ENCODE measurements at places on chromosomes 2 and 18. TPM values are rescaled to one million over a fixed set of nuclear protein-coding genes. Genes with fewer than 3 reads are reported as not detected.

Gene REG1B
- not detected for polyA plus RNA-seq

Gene POTEC
- polyA plus RNA-seq, result 0.01 TPM

Gene POTEF
- 0.18 TPM for polyA plus RNA-seq

Gene SETBP1
- 0.04 TPM for polyA plus RNA-seq

Gene SP5
- 0.99 TPM for polyA plus RNA-seq

Gene KCNG2
- not detected for polyA plus RNA-seq

Gene GKN2
- polyA plus RNA-seq, result not detected

Gene FARSB
- polyA plus RNA-seq, result 54.0 TPM

Gene ABCG8
- not detected for polyA plus RNA-seq

Gene FLACC1
- 0.20 TPM for polyA plus RNA-seq

DNA sequence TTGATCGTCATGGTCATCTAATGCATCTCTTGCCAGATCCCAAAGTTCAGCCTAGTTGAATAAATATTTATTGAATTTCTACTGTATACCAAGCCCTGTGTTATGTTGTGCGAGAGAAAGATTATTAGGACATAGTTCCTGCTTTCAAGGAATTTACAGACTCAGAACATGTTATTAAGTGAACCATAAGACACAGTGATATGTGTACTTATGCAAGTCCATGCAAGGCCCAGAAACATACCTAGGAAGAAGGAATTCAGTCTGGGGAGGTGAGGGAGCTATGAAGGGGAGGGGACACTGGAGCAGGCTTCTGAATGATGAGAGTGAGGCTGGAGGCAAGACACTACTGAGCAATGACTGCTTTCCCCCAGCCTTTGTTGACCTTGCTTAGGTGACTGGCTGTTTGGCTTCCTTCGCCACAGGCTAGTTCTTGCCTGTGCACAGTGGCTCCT lies 81.4 kb downstream of the ACAA2 start:
- no peak for DNase-seq
- no peak overlapping the region for H3K27ac ChIP-seq
- H3K36me3 ChIP-seq, result no peaks in the 10 kb centered on the region
- no peak overlapping the region for H3K4me3 ChIP-seq

- no peak overlapping the region for H3K27ac ChIP-seq
- no peaks in the 10 kb centered on the region for H3K27me3 ChIP-seq
- no peak for DNase-seq
- no peak overlapping the region for H3K4me3 ChIP-seq
- H3K36me3 ChIP-seq, result no peaks in the 10 kb centered on the region
- H3K4me1 ChIP-seq, result no peaks in the 10 kb centered on the region
Measured at GRCh38 chr2:28206762-28207161, 185.9 kb upstream of the FOSL2 start.

DNA sequence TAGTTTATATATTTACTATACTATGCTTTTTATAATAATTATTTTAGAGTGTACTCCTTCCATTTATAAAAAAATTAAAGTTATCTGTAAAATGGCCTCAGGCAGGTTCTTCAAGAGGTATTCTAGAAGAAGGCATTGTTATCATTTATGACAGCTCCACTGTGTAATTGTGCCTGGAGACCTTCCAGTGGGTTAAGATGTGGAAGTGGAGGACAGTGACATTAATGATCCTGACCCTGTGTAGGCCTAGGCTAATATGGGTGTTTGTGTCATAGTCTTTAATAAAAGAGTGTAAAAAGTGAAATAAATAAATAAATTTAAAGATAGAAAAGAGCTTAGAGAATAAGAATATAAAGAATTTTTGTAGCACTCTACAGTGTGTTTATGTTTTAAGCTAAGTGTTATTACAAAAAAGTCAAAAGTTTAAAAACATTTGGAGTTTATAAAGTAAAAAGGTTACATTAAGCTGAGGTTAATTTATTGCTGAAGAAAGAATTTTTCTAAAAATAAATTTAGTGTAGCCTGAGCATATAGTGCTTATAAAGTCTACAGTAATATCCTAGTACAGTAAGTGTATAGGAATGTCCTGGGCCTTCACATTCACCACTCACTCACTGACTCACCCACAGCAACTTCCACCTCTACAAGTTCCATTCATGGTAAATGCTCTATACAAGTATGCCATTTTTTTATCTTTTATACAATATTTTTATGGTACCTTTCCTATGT lies 190.0 kb upstream of the SESTD1 start:
- no peaks in the 10 kb centered on the region for H3K27me3 ChIP-seq
- no peak for DNase-seq
- no peak overlapping the region for H3K27ac ChIP-seq
- no peaks in the 10 kb centered on the region for H3K4me1 ChIP-seq
- H3K36me3 ChIP-seq, result no peaks in the 10 kb centered on the region

DNA sequence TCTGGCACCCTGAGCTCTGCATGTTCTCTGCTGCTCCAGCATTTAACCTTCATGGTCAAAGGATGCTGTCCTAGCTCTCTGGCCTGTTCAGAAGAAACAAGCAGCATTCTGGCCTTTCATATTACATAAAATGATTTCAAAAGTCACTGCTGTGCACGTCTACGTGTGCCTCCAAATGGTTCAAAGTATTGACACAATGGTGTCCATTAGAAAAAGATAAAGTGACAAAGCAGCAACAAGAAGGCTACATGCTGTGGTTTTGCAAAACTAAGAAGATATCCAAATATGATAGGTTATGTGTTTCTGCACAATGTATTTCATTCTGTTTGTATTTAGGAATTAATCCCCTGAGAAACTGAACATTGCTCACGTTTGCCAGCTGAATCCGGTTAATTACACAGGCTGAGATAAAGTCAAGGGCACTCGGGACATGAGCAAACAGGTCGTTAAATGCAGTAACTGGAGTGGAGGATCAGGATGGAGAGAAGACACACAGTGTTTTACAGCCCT lies 258.5 kb downstream of the DOK6 start:
- H3K27ac ChIP-seq, result no peak overlapping the region
- H3K4me1 ChIP-seq, result no peaks in the 10 kb centered on the region
- H3K4me3 ChIP-seq, result no peak overlapping the region
- no peak for DNase-seq
- H3K36me3 ChIP-seq, result no peaks in the 10 kb centered on the region
- H3K27me3 ChIP-seq, result no peaks in the 10 kb centered on the region

DNA sequence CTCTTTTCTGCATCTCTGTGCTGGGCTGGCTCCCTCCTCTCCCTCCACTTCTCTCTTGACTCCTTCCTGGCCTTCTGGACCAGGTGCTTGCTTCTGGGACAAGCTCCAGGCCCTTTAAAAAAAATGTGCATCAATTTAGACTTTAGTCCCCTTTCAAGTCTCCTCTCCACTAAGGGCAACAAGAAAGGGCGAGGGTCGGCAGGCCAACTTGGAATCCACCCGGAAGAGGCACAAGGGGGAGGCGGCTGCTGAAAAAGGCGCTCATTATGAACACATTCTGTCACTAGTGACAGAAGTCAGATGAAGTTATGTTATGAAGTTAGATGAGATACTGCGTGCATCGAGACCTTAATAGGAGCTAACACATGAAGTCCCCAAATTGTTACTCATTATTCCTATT lies 13.6 kb upstream of the RHOB start:
- no peaks in the 10 kb centered on the region for H3K36me3 ChIP-seq
- no peak overlapping the region for H3K4me3 ChIP-seq
- no peak for DNase-seq
- no peak overlapping the region for H3K27ac ChIP-seq

GRCh38 chr2:41698678-41699422 lies 349.0 kb upstream of the PKDCC start:
- no peak overlapping the region for H3K27ac ChIP-seq
- H3K36me3 ChIP-seq, result no peaks in the 10 kb centered on the region
- H3K4me1 ChIP-seq, result no peaks in the 10 kb centered on the region
- no peaks in the 10 kb centered on the region for H3K27me3 ChIP-seq

DNA sequence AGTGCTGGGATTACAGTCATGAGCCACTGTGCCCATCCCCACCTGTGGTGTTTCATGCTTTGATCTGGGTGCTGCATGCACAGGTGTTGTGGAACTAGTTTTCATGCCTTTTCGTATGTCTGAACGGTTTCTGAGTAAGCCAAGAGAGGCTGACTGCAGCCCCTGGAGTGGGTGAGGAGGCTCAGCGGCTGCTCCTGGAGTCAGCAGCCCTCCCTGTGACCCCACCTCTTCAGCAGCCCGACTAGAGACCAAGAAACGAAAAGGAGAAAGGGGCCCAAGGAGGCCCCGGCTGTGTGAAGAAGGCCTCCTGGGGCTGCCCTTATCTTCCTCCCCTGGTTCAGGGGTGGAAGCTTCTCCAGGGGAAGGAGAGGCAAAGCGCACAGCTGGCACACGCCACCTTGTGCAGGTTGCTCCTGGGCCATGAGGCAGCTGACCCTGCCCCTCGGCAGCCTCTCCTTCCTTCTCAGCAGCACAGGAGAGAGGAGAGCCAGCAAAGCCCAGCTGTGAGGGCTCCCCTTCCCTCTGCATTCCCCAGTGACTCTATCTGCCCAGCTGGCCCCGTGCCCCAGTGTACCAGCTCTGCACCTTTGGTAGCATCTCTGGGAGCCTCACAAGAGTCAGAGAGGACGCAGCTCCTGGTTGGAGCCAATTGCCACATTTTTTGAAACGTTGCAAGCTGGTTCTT lies 182.5 kb upstream of the HS6ST1 start:
- peaks cover 5% of the 10 kb centered on the region for H3K27me3 ChIP-seq
- H3K36me3 ChIP-seq, result no peaks in the 10 kb centered on the region
- H3K27ac ChIP-seq, result no peak overlapping the region
- H3K4me3 ChIP-seq, result no peak overlapping the region

- no peak within 1 kb of the TSS for H3K4me3 ChIP-seq
- H3K4me1 ChIP-seq, result peaks cover 15% of the 10 kb centered on the region
- no peak for DNase-seq
- H3K27ac ChIP-seq, result no peak within 1 kb of the TSS
Measured at GRCh38 chr2:218880102-218880858, at the start of gene WNT10A. Gene WNT10A (plus strand): TSS chr2:218880852. CDS start chr2:218880996, 144 bp downstream.

- H3K4me3 ChIP-seq, result no peak overlapping the region
- no peaks in the 10 kb centered on the region for H3K27me3 ChIP-seq
- H3K36me3 ChIP-seq, result no peaks in the 10 kb centered on the region
- H3K27ac ChIP-seq, result no peak overlapping the region
- peaks cover 3% of the 10 kb centered on the region for H3K4me1 ChIP-seq
- no peak for DNase-seq
Measured at GRCh38 chr2:85978883-85979780, 90.3 kb upstream of the ST3GAL5 start.

- DNase-seq, result no peak
- no peak overlapping the region for H3K4me3 ChIP-seq
- no peak overlapping the region for H3K27ac ChIP-seq
- H3K4me1 ChIP-seq, result no peaks in the 10 kb centered on the region
Measured at GRCh38 chr2:120547662-120548061, 188.0 kb upstream of the GLI2 start.

- no peak for DNase-seq
- peaks cover 4% of the 10 kb centered on the region for H3K4me1 ChIP-seq
- H3K36me3 ChIP-seq, result no peaks in the 10 kb centered on the region
- no peak overlapping the region for H3K4me3 ChIP-seq
Measured at GRCh38 chr2:224594840-224595239, 9.7 kb upstream of the CUL3 start.

DNA sequence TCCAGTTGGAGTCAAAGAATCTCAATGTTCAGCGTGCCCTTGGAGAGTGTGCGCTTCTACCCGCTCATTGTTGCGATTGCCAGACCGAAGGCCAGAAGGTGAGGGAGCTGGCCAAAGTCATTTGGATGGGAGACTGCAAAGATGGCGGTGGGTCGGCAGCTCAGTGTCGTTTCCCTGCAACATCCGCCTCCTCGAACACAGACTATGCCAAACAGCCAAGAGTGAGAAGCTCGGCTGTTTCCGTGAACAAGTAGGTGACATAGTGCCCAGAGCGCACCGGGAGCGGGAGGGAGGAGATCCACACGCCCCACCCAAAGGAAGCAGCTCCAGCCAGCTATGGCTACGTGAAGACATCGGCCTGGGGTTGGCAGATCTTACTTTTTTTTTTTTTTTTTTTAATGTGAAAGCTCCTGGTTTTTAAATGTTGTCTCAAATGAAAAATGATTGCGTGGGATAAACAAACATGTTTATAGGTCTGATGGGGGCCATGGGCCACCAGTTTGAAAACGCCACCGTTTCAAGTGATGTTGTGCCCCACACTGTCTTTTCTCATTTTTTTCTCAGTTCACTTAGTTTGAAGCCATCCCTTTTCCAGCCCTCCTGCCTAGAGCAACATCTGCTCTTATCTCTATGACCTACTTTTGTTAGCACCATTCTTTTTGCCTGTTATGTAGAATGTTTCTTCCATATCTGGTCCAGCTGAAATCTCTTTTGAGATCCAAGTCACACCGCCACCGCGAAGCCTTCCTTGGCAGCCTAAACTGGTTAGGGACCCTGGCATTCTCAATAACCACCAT lies 682.4 kb downstream of the RNF144A start:
- no peaks in the 10 kb centered on the region for H3K36me3 ChIP-seq
- DNase-seq, result no peak
- no peaks in the 10 kb centered on the region for H3K4me1 ChIP-seq
- no peaks in the 10 kb centered on the region for H3K27me3 ChIP-seq

DNA sequence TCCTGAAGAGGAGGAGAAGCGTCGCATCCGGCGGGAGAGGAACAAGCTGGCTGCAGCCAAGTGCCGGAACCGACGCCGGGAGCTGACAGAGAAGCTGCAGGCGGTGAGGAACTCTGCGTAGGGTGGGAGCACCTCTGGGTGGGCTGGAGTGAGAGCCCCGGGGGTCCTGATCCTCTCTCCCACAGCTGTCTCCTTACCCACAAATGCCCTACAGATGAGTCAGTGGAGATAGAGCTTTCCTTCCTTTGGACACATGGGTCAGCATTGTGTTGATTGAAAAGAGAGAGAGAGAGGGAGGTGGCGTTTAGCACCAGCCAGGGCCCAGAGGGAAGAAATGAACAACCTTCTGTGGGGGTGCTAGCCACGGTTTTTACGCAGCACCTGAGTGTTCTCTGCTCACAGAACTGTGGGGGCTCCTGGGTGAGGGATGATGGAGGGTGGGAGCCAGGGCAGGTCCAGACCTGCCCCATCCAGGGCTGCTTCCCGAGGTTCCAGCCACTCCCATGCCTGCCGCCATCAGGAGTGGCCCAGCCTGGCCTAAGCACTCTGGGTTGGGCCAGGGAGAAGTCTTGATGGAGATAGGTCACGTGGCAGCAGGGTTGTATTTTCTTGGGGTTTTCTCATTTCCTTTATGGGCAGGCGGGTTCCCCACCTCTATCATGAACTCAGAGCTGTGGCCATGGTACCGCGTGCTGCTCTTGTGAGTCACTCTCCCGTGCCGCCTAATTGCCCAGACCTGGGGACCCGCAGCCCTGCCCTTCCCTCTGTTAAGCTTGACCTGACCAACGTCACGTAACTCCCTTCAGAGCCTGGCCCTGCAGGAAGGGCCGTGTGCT lies 16.3 kb downstream of the FOSL2 start:
- H3K4me1 ChIP-seq, result no peaks in the 10 kb centered on the region
- H3K36me3 ChIP-seq, result no peaks in the 10 kb centered on the region
- H3K27me3 ChIP-seq, result peaks cover 11% of the 10 kb centered on the region
- no peak overlapping the region for H3K4me3 ChIP-seq

GRCh38 chr2:86783615-86784339 lies 6.9 kb downstream of the CD8A start:
- H3K27ac ChIP-seq, result no peak overlapping the region
- no peak overlapping the region for H3K4me3 ChIP-seq
- H3K36me3 ChIP-seq, result no peaks in the 10 kb centered on the region
- H3K4me1 ChIP-seq, result no peaks in the 10 kb centered on the region
- DNase-seq, result no peak
